Activated CD4-positive, alpha-beta T cell treated with anti-CD3 and anti-CD28 coated beads for 36 hours (primary cell): ENCODE measurements at places on chromosomes 16 and 17. TPM values are rescaled to one million over a fixed set of nuclear protein-coding genes. Genes with fewer than 3 reads are reported as not detected.

Gene CDK10
- 78.1 TPM for total RNA-seq

Gene GNG13
- total RNA-seq = not detected

- no peak for DNase-seq
Observed at GRCh38 chr17:79515646-79516571, 94.9 kb downstream of the RBFOX3 start.

DNA sequence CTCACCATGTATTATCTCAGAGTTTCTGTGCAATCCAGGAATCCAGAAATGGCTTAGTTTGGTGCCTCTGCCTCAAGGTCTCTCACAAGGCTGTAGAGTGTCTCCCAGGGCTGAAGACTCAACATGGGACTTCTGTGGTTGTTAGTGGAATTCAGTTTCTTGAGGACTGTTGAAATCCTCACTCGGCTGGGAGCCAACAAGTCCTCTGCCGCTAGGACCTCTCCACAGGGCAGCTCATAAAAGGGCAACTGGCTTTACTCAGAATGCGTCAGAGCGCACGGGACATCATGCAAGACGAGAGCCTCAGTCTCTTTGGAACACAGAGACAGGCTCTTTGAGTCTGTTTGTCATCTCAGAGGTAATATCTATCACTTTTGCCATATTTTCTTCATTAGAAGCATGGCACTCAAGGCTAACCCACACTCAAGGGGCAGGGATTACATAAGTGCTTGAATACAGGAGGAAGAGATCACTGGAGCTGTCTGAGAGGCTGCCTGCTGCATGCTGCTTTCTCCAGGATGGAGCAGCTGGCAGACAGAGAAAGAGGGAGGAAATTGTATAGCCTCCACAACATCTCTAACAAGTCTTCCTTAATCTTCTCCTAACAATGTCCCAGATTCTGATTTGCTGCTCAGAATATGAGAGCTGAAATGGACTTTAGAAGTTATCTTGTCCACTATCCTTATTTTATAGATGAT, 97.5 kb upstream of the ASIC2 start:
- DNase-seq = no peak

DNA sequence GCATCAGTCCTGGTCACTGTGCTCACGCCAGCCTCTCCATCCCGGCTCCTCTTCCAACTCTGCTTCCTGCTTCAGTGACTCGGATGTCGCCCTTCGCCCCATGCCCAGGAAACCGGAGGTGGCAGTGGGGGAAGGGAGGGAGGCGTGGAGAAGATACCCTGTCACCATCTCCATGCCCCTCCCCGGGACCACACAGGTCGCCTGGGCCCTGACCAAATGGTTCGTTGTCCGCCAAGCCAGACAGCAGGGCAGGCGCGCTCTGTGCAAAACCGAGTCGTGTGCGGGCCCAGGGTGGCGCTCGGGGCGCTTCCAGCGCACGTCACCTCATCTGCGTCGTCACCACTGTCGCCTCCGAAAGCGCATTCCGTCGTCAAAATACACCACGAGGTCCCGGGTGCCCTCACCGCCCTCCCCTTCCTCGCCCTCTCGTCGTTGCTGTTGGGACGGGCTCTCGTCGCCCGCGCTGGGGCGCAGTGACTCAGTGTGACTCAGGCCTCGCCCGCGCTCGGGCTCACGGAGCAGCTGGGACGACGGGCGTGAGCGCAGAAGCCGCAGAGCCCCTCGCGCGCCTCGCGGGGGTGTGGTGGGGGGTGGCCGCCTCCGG, 39.2 kb downstream of the ZNF778 start:
- DNase-seq = peak; percentile 93
